ENCODE measurements at places on chromosomes 5 and 9.
A peak's percentile ranks its signal among the peaks of the same experiment; 100 is the strongest.

DNA sequence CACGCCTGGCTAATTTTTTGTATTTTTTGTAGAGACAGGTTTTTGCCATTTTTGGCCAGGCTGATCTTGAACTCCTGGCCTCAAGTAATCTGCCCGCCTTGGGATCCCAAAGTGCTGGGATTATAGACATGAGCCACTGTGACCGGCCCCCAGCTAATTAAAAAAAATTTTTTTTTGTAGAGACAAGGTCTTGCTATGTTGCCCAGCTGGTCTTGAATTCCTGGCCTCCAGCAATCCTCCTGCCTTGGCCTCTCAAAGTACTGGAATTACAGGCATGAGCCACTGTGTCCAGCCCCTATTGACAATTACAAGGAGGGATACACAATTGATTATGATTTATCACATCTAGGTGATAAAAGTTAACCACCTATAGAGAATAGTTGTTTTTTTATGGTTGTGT, 59.5 kb downstream of the NR2F1 start:
- no peak for DNase-seq

DNA sequence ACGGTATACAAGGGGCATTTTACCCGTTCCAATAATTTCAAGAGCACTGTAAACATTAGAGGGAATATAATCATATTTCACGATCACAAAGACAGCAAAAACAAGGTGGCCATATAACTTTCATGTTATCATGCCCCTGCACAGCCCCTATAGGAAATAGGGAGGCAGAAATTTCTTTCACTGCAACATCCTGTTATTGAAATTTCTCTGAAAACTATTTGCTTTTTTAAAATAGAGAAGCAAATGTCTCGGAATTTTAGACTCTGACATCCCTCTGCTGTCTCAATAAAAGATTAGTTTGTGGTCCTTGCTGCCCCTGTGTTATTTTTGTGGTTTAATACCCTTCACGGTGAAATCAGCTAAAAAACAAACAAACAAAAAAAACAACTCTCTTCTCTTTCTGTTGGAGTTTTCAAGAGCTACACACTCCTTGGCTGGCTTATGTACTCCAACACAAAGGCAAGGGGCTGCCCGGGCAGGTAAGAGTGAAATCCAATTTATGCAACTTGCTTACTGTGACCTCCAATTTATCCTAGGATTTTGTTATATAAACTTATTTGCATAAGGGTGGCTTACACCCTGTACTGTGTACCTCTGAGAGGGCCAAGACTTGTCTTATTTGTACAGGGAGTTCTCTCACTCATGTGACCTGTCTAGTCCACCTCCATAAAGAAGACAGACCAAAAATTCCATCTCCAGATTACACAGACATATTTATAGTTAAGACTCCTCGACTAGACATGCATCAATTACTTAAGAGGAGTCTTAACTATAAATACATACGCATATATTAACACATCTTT, 223.6 kb downstream of the MLLT3 start:
- no peak for DNase-seq

- DNase-seq: no peak
Measured at GRCh38 chr5:58071566-58071965, 388.3 kb downstream of the PLK2 start.

DNA sequence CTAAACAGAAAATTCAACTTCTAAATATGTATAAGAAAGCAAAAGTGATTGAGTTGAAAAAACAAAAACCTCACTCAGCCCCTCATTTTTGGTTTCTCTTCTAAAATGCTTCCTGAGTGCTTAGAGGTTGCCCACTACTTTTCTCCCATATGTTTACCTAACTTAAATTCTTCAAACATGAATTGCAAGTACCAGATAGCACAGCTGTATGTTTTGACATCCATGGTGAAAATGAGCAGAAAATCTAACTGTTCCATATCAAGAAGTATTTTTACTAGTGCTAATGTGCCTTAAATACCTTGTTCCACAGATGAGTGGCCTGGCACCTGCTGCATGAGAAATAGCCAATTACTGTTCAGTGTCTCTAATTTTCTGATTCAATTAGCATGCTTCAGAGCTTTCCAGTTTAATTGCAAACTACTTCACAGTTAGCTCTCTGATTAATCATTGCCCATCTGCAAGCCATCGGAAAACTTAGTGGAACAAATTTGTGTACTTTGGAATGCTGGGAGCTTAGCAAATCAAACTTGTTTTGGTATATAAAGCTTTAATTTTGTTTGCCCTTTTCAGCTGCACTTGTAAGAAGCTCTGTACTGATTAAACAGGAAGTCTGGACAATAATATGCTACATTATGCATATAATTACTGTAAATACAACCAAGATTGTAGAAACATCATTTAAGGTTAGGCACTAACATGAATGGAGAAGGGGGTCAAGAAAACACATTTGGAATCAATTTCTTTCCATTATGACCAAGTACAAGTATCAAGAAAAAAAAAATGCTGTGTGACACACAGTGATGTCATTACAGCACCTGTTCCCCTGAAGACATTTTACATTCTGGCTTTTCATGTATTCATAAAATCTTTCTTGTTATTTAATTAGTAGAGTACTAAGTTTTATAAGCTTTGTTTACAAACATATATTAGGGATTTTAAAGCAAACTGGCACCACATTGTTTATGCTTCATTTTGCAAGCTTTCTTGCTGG, 65.6 kb downstream of the POU5F2 start:
- peak; percentile 49 for DNase-seq

- DNase-seq: no peak
Measured at GRCh38 chr9:108688051-108688450, 167.7 kb downstream of the ACTL7B start.

- DNase-seq: no peak
Measured at GRCh38 chr9:90033028-90033650, 428.3 kb downstream of the GADD45G start.

- DNase-seq: no peak
Measured at GRCh38 chr9:15139469-15139868, 167.5 kb downstream of the TTC39B start.

DNA sequence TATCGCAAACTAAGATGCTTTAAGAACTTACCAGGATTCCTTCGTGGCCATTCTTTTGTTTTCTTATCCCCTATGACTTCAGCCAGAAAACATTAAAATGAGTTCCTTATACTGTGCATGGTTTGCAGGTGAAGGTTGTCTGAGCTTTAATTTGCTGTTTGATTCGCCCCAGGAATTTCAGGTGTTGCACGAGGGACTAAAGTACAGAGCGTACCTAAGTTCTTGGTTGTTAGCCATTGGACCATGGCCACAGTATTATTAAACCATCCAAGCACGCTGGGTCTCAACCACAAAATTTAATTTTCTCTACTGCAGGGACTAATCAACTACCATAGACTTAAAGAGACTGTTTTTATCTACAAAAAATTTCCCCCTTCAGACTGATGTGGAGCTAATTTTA, 208.4 kb upstream of the MPDZ start:
- DNase-seq: no peak

DNA sequence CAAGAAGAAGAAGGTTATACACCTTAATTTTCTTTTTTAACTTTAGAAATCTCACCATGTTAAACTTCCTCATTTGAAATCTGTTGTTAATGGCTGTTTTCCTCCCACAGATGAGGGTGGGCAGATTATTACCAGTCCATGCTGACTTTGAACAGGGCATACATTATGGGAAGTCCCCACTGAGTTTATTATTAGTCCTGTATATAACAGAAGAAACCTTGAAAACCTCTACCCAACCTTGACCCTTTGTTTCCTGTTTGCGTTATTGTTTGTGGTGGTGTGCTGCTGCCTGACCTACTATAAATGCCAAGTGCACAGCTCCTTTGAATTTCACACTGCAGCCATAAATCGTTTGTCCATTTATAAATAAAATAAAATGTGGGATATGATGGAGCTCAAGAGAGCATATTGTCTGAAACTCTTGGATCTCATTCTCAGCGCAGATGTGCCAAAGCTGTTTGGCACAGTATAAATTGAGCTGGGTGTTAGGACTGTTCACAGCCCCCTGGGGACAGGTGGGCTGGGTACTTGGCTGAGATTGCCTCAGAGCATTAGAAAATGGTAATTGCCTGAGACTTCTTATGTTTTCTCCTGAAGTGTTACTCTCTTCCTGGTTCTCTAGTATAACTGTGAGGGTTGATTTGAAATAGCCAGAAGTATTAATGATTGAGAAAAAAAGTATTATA, 139.6 kb downstream of the SPATA31D1 start:
- peak; percentile 60 for DNase-seq

- no peak for DNase-seq
Measured at GRCh38 chr9:29389421-29389820, 1816.1 kb upstream of the C9orf72 start.

DNA sequence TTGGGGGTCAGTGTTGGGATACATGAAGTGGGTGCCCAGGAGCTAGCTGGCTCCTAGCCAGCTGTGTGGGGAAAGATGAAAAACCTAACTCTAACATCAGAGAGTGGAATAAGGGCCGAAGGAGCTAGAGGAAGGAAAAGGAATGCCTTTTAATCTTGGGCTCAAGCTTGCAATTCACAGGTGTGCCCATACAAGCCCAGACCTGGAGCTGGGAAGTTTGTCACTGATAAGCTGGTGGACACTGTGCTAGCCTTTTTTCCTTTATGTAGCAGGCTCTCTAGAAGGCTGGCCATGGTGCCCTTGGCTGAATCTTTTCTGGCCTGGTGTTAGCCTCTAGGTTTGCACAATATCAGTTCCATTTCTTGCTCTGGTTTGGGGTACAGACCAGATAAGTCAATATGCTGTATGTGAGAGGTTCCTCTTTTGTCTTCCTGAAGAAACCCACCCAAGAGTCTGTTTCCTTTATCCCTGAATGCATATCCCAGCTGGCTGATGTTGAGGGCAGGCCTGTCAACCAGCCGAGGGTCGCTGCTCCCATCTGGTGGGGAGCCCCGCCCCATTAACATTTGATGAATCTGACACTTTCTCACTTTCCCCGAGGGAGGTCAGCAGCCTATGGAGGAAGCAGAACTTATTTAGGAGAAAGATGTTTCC, 92.4 kb upstream of the CXCL14 start:
- DNase-seq: no peak

DNA sequence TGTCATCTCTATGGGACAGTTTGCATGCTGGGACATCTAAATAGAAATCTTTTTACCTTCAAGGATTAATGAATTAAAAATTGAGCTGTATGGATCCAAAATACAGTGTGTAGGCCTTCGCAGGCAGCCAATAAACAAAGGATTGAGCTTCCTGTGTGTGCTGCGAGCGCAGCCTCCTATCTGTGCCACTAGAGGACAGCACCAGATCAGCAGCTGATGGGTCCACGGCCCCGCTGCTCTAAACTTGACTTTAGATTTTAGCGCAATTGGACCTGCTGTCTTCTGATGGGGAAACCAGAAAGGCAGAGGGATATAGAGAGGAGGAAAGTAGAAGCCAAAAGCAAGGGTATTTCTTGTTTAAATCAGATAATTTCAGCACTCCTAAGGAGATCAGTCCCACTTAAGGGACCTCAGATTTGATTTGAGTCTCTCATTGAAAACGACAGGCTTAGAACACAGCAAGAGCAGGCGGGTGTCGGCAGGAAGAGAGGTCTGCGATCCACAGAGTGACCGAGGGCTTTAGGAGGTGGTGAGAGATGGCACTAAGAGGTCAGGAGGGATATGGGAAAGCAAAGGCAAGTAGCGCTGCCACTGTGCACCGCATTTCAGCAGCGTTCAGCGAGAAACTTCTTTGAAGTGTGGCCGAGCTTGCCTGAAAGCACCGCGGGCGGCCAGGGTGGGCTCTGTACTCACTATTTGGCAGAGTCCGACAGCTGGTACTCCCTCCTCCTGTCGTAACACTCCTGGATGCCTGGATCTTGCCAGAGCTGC, 214.3 kb downstream of the GNA14 start:
- DNase-seq: peak; percentile 7

DNA sequence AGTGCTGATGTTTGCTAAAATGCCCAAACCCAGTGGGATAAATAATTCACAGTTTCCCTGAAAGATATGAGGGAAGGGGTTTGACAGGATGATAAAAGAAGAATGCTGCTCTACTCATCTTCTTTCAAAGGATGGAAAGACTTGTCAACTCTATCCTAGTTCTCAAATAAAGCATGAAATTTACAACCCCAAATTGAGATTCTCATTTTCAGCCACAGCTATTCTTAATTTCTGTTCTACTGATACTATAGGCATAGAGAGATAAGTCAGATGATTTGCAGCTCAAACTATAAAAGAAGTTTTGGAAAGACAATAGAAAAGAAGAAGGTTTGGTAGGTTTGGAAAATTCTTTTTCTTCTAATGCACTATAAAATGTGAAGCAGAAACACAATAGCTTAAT, 542.6 kb downstream of the CSNK1G3 start:
- no peak for DNase-seq
